Hematopoietic multipotent progenitor cell (in vitro differentiated cells): ENCODE measurements at places on chromosomes 4 and X.
A peak's percentile ranks its signal among the peaks of the same experiment; 100 is the strongest.

DNA sequence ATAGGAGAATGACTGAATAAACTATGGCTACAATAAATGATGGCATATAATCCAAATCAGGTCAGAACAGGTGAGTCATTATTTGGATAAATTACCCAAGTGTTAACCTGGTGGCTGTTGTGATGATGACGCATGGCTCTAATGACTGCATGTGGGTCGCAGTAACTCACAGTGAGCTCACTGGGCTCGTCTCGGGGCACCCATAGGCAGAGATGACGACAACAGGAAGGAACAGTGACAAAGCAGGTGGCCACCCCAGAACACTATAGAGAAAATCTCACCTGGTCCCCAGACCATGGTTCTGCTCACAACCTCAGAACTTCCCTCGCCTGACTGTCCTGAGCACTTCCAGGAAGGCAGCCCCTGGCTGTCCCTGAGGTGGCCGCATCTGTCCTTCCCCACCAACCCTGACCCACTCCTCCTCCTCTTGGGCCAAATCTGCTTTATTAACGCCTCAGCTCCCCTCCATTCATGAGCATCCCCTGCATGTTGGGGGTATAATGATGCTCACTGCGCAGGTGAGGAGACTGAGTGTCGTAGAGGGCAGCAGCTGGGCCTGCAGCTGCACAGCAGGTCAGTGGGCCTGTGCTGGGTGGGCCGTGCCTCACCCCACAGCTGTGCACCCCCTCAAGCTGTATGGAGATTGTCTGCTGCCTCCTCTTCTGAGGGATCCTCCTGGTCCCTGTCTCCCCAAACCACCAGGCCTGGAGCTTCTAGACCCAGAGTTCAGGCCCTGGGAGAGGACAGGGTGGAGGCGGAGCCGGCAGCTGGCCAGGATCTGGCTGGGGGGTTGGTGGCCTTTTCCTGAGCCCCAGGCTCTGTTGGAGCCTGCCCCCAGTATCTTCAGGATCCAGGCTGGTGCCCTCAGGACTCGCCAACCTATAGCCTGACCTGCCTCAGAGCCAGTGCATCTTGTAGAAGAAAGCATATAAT, 30.9 kb upstream of the FAM156A start:
- DNase-seq = no peak

DNA sequence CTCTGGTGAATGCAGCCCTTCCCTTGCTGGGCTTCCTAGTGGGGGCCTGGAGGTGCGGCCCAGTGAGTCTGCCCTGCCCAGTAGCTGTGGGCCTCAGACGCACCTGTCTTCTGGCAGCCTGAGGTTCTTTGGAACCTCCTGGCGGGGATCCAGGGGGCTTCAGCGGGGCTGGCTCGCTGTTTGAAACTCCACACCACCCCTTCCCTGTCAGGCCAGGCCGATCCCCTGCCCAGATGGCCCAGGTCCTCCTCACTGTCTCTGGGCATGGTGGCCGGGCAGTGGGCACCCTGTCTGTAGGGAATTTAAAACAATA, 10.7 kb upstream of the NKX1-1 start:
- DNase-seq = no peak

GRCh38 chr4:38706301-38706700, 42.3 kb downstream of the KLF3 start:
- no peak for DNase-seq

DNA sequence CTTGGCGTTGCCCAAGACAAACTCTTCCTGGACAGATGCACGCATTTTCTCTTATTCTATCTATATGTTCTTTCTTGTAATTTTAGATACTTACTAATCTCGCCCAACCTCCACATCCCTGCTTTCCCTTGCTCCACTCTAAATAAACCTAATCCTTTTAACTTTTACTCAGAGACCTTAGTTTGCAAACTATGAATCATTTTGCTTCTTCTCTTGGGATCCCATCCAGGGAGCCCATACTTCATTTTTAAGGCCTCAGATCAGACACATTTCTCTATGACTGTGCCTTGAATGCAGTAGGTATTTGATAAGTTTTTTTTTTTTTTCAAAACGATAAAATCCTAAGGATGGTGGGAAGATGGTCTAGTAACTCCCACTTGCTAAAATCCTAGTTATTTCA, 353.8 kb upstream of the HAND2 start:
- DNase-seq = no peak

DNA sequence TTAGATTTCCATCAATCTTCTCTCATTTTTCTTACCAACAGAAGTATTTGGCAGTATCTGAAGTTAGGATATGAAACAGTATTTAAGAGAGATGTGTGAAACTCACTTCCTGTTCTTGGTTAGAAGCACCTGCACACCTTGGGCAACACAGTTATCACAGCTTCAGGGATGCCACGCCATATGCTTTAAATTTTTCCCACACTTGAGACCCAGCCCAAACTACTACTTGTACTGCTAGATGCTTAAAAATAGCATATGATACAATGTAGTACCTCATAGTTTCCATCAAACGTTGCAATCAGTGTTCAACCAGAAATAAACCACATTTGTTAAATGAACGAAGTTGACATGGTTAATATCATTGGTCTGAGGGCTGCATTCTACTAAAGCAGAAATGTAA, 725.1 kb upstream of the FRG1 start:
- DNase-seq = no peak

DNA sequence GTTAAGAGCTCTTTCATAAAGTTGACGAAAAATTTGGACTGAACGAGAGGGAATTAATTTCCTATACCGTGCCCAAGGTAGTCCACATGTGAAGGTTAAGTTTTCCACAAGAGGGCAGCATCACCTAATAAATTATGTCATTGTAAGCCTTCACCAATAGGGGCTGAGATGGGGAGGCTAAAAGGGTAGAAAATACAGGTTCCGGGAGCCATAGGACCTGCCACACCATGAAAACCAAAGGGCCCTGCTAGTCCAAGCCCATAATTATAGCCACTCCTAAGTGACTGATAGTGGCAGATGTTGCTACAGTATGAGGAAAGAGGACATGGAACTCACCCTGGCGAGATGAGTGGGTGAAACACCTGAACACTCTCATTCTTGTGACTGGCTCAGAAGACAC, 122.2 kb downstream of the SHROOM4 start:
- DNase-seq = peak; percentile 27

- DNase-seq = no peak
Measured at GRCh38 chr4:104930298-104930697, 216.4 kb upstream of the TET2 start.

GRCh38 chrX:146934256-146934655, 119.7 kb upstream of the CXorf51A start:
- peak; percentile 16 for DNase-seq

GRCh38 chr4:162241857-162242256, 78.1 kb upstream of the FSTL5 start:
- DNase-seq = no peak
